AG10803 (cell line): ENCODE measurements at places on chromosomes 7 and 10.

DNA sequence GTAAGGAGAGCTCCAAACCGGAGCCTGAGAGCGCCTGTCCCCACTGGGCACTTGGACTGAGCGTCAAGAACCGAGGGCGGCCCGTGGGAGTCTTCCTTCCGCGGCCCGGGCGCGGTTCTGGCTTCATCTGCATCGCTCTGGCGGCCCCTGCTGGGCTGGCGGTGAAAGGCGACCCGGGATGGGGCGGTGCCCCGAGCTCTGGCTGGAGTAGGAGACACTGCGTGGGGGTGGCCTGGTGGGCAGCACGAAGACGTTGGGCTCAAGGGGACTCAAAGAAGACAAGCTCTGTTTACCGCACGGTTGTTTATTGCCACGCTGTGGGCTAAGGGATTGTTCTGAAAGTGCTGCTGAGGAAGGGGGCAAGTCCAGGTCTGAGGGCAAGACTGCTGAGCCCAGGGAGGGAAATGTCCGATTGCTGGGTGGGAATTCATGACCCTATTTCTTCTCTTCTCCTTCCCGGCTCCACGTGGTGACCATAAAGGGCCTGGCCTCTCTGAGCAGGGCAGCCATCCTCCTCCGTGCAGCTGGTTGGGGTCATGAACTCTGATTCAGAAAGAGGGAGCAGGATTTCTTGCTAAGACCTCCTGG lies 29.8 kb downstream of the PLAU start:
- peak; percentile 65 for DNase-seq

- DNase-seq, result no peak
Observed at GRCh38 chr10:70915806-70916205, 27.4 kb upstream of the PCBD1 start.

GRCh38 chr7:47254081-47254977 lies 327.6 kb downstream of the TNS3 start:
- DNase-seq, result peak; percentile 60

- no peak for DNase-seq
Observed at GRCh38 chr10:25175527-25176420, 973 bp downstream of the GPR158 start.

DNA sequence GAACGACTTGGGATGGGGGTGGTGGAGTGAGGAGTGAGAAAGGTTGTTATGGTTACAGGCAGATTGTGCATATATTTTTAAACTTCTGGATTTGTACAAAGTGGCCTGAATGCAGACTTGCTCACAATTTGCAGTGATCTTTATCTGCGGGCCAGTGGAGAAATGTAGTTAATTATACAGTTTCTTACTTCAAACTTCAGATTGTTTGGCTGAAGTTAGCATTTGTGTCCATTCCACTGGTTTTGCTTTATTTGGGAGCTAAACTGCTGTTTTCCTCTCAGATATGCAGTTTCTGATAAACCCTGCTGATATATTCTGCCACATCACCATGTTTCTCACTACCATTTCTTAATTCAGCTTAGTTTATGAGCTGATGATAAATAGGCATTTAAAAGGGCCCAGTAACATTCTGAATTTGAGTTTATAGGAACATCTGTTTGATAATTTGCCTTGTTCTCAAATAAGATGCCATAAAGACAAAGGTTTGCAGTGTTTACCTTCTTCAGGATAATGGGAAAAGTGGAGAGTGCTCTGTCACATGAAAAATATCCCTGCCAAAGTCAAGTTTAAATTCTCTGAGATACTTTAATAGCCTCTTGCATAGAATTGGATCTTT lies 170.1 kb downstream of the ST7 start:
- DNase-seq, result no peak

- DNase-seq, result no peak
Observed at GRCh38 chr7:36969376-36969775, 245.1 kb upstream of the AOAH start.

GRCh38 chr10:29254123-29255046 lies 34.5 kb upstream of the LYZL1 start:
- no peak for DNase-seq

DNA sequence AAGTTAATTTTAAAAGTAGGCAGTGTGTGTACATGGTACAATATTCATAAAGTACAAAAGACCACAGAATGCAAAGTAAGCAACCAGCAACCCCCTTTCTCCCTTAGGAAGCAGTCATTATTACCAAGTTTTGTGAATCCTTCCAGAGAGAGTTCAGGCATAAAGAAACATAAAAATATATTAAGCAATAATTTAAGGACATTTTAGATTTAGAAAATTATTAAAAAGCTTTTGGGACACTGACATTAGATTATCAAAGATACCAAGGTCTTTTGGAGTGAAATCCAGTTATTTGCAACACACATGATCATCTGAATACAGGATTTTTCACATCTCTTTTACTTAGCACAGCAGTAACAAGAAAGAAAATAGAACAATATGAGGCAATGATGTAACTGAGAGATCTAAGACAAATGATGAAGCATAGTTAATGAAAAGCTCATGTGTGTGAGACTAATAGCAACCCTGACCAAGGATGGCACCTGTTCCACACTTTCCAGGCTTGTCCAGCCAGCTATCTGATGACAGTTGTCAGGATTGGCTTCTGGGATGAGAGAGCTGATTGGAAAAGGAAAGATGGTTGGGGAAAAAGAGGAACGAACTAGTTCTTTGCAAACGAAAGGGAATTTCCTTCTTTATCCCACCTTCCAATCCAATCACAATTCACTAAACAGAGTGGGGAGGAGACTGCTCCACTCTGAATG lies 115.5 kb upstream of the LAMB4 start:
- DNase-seq, result no peak

GRCh38 chr10:96125142-96125515 lies 5.0 kb upstream of the ZNF518A start:
- DNase-seq, result no peak

- DNase-seq, result no peak
Observed at GRCh38 chr10:35639021-35639727, 2.9 kb downstream of the FZD8 start.

GRCh38 chr10:1268831-1269230 lies 212.6 kb downstream of the WDR37 start:
- DNase-seq, result no peak

- DNase-seq, result no peak
Observed at GRCh38 chr7:2966466-2967078, 77.1 kb downstream of the CARD11 start.

GRCh38 chr10:48215486-48216203 lies 58.9 kb downstream of the FRMPD2 start:
- peak; percentile 22 for DNase-seq

DNA sequence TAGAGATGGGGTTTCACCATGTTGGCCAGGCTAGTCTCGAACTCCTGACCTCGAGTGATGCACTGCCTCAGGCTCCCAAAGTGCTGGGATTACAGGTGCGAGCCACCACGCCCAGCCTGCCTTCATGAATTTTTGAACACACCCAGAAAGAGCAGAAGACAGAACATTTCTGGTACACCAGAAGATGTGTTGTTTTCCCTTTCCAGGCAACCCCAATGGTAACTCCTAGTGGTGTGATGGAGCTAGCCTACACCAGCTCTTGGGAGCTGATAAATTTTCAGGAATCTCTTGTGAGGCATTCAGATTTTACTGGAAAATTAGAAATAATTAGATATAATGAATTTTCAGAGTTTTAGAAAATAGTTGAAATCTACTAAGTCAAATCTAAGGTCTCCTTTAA lies 904 bp upstream of the CCDC7 start:
- no peak for DNase-seq

DNA sequence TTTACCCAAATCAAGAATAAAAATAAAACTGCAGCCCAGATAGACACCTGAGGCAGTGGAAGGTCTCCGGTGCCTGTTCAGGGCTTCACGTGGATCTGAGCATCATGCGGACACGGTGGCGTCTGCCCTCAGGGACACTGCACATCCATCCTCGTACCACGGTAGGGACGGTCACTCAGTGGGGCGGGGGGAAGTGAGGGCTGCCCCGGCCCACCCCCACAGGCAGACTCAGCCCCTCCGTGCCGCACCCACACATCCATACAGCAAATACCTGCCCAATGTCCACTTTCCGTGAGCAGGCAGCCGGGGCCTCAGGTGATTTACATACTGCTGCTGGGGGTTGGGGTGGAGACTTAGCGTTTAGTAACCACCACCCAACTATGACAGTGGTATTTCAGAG lies 207.8 kb downstream of the DIP2C start:
- no peak for DNase-seq

DNA sequence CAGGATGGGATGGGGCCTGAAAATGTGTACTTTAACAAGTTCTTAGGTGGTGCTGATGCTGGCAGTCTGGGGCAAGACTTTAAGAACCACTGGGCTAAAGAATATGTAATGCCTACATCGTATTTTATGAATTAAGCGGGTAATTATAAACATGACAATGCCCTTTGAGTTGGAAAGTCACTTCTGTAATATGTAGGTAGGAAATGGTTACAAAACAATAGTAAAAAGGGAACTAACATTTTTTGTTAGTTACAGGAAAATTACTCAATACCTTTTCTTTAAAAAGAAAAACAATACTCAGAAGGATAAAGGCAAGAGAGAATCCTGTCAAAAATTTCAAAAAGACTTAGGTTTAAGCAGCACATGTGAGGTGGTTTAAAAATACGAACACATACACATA lies 48.3 kb upstream of the STEAP4 start:
- DNase-seq, result no peak

GRCh38 chr10:99536338-99537085 lies 3.8 kb downstream of the NKX2-3 start:
- DNase-seq, result no peak

DNA sequence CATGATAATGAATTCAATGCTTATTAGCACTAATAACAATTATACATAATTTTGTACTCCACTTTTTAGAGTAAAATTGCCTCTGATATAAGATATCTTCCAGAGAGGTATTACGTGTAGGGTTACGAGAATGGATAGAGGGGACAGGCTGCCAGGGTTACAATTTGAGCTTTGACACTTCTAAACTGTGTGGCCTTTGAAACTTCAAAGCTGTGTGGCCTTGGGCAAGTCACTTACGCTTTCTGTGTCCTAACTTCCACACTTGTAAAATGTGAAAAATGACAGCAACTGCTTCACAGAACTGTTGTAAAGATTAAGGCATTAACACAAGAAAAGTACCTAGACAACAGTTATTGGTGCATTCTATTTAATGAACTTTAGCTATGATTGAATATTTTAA lies 259.5 kb upstream of the SLC26A5 start:
- DNase-seq, result no peak

DNA sequence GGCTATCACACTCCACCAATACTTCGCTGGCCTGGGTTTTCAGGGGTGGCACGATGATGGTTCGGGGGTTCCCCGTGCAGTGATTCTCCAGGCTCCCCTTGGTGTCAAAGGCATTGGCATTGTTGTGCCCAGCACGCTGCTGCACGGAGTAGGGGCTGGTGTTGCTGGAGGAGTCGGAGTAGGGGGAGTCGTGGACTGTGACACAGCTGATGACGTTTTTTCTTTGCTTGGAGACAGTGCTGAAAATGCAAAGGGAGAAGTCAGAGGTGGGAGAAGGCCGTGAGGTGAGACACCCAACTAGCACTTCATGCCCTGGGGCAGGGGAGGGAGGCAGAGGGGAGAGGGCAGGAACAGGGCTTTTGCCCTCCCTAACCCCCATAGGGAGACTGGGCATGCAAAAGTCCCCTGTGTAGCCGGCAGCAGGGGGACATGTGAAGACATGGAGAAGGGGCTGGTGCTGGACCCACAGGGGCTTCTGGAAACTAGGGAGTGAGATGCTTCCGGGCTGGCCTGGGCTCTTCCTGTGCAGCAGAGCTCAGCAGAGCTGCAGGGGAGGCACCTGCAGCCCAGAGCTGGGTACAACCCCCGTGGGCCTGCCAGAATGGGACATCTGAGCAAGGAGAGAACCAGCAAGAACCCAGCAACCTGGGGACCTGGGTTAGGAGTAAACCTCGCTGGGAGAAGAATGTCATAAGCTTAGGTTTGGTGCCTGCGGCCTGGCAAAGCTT lies 60.5 kb downstream of the CLEC2L start:
- DNase-seq, result no peak

DNA sequence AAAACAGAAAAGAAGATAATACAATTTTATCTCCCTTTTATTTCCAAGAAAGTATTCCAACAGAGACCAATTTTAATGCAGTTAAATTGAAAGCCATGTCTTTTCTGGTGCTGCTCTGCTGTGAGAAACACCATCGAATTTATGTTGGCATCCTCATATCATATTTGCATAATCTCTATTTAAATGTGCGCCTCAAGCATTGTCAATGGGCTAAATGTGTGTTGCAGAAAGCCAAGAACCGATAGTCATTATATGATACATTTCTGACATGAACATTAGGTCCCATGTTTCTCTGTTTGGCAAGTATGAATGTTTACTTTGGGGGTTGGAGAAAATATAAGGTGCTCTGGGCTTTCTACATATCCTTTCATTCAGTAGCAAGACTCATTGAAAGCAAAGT lies 1023.5 kb upstream of the CELF2 start:
- no peak for DNase-seq

DNA sequence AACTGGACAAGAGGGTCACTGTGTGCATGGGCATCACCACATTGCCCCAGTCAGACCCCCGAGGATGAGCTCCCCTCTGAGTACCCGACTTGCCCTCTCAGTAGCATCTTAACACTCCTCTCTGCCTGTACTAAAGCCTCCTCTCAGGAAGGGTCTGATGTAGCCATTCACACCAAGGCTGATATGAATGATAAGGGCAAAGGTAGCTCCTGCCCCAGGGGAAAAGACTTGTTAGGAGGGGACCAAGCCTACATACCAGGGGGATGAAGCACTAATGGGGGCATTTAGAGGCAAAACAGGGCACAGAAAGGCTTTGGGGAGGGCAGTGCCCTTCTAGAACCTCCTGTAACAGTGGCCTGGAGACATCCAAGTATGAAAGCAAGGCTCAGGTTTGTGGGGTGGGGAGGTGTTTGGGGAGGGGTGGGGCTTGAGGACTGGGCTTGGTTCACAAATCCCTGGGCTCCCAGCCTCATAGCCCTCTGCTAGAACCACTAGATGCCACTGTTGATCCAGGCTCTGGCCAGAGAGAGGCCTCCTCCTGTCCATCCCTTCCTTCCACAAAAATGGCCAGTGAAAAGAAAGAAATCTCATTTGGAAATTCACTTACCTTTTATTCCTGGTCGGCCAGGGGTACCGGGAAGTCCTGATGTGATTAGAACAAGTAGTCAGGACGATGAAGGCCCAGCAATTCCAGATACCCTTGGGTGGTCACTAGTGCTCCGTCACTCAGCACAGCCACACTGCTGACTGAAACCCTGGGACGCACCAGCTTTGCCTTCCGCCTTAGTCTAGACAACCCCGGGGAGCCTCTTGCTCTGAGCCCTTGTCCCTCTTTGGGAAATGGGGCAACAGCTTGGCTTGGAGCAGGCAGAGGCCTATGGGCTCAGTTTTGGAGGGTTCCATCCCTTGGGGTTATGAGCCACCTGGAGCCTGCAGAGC lies 40.3 kb downstream of the COL17A1 start:
- DNase-seq, result peak; percentile 73
